ENCODE measurements at places on chromosomes 2 and 18.

- no peak for DNase-seq
Measured at GRCh38 chr2:160050147-160050546, 12.3 kb downstream of the PLA2R1 start.

DNA sequence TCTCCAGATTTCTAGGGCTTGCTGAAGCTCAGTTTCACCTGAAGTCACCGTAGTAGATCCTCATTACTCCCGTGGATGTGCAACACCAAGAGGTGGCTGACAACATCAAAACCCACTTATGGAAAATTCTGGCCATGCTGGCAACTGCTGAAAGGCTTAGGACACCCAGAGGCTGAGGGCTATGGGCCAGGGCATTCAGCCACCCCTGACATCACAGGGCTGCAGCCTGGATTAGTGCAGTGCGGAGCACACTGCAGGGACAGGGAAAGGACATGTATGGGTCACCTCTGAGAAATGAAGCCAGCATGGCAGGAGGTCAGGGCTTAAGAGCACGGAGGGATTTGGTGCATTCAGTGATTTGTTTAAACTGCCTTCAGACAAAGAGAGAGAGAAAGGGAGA lies 300.6 kb downstream of the TDRD15 start:
- no peak for DNase-seq

- DNase-seq: no peak
Measured at GRCh38 chr2:197939787-197940186, 135.4 kb downstream of the PLCL1 start.

- peak; percentile 80 for DNase-seq
Measured at GRCh38 chr2:164205347-164205746, 415.9 kb downstream of the GRB14 start.

GRCh38 chr2:172582656-172583055 lies 26.8 kb downstream of the PDK1 start:
- no peak for DNase-seq

GRCh38 chr18:64402636-64403035 lies 253.7 kb upstream of the LINC00305 start:
- no peak for DNase-seq

- DNase-seq: no peak
Measured at GRCh38 chr2:200321780-200322534, 15.5 kb downstream of the SPATS2L start.

- no peak for DNase-seq
Measured at GRCh38 chr2:20397811-20398447, 47.3 kb upstream of the PUM2 start.

GRCh38 chr2:206127656-206128055 lies 31.6 kb downstream of the NDUFS1 start:
- no peak for DNase-seq
